NCI-H1694 (cell line): ENCODE measurements at places on chromosomes 2 and 18.

DNA sequence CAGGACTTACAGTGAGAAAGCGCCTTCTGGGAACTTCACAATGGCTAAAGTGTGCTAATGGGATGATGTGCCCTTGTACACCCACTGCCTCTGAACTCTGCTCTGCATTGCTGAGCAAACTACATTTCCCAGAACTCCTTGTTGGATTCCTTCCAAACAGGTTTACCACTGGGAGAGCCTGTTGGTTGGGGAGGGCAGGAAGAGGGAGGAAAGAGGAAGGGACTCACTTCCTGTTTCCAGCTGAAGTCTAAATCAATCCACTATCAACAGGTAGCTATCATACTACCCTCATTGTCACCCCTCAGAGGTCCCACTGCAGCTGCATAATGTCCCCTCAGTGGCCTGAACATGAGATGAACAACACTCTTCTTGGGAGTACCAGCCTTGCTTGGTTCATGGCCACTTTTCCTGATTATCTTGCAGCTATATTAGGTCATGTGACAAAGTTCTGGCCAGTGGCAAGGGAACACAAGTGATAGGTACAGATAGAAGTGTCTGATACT, 109.7 kb downstream of the MSH2 start:
- no peak for DNase-seq

GRCh38 chr2:17740203-17740602, 13.4 kb downstream of the SMC6 start:
- DNase-seq, result no peak

GRCh38 chr18:56245866-56246580, 392.4 kb downstream of the TXNL1 start:
- no peak for DNase-seq

GRCh38 chr2:128550389-128550788, 231.7 kb upstream of the HS6ST1 start:
- no peak for DNase-seq

GRCh38 chr2:202376460-202377206, 506 bp downstream of the BMPR2 start:
- no peak for DNase-seq

DNA sequence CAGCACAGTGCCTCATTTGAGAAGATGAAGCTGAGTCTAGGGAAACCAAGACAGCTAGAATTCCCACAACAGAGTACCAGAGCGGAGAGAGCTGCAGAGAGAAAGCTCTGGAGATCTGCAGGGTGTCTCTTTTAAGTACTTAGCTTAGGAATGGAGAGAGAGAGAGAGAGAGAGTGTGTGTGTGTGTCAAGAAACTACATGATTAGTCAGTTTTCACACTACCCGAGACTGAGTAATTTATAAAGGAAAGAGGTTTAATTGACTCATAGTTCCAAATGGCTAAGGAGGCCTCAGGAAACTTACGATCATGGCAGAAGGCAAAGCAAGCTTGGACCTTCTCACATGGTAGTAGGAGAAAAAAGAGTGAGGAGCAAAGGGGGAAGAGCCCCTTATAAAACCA, 64.0 kb downstream of the HIBCH start:
- no peak for DNase-seq

GRCh38 chr2:120342446-120342845, 3.5 kb upstream of the INHBB start:
- no peak for DNase-seq

GRCh38 chr18:40868110-40868858, 1086.8 kb upstream of the PIK3C3 start:
- DNase-seq, result no peak

GRCh38 chr2:12764075-12764730, 47.5 kb downstream of the TRIB2 start:
- DNase-seq, result no peak

DNA sequence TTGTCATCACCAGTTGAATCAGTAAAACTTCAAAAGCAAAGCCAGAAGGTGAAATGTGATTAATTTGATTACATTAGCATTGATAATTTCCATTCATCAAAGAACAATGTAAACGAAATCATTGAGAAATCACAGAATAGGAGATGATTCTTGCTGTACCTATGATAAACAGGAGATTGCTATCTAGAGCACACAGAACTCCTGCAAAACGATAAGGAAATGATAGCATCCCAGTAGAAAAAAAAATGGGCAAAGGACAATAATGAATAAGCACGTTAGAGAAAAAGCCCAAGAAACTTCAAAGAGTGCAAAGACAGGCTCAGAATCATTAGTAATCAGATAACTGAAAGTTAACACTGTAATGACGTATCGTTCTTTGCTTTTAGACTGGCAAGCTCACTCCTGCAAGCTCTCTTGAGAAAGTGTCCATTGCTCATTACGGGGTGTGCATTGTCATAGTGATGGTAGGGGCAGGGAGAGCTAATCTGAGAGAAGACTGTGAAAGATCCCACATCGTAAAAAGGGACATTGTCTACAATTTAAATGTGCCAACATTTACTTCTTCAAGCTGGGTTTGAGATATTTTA, 143.6 kb downstream of the SPP2 start:
- no peak for DNase-seq

GRCh38 chr2:140200764-140201163, 1420.6 kb upstream of the NXPH2 start:
- DNase-seq, result no peak
